ENCODE measurements at places on chromosomes 16 and 17. TPM values are rescaled to one million over a fixed set of nuclear protein-coding genes. Genes with fewer than 3 reads are reported as not detected.

FBXW10 gene
- not detected for total RNA-seq

MYH1 gene
- not detected for total RNA-seq

- DNase-seq: no peak
These were observed 2.6 kb upstream of the AKAP1 start for GRCh38 chr17:57082441-57082840.

DNA sequence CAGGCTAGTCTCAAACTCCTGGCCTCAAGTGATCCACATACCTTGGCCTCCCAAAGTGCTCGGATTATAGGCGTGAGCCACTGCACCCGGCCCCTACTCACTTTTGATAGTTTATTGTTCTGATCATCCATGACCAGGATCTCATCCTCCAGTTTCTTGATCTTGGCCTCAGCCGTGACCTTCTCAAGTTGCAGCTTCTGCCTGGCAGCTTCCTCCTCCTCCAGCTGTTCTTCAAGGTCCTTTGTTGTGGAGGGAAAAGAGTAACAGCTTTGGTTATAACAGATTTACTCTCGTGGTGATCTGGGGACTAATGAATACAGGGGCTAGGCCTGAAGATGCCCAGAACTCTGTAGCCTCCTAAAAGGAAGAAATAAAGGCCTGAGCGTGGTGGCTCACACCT lies 89.9 kb downstream of the NDE1 start:
- DNase-seq: no peak

DNA sequence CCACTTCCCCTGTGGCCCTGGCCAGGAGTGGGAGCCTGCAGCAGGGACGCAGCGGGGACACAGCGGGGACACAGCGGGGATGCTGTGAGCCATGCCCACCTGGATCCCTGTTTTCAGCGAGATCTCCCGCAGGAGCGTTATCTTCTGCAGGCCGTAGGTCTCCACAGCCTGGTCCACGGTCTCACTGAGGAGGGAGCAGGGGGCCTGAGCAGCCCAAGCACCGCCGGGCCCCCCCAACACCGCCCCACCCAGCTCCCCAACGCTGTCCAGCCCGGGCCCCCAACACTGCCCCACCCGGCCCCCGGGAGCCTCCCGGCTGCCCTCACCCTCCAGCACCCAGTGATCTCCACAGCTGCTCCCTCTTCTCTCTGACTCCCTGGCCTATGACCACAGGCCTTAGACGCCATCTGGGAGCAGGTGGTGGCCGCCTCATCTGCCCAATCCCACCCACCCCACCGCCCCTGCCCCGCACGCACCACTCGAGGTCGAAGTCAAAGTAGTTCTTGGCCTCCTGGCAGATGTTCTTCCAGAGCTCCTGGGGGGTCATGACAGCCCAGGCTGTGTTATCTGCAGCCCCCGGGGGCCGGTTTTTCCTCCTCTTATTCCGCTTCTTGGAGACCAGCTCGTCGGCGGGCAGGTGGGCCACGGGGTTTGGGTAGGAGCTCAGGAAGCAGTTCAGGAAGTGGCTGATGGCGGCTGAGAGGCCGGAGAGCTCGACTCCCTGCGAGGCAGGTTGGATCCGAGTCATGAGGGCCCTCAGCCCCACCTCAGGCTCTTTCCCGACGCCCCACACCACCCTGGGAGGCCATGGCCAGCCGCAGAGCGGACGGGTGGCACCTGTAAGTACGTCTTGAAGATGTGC lies 17.0 kb downstream of the CLUH start:
- no peak for DNase-seq
